ENCODE measurements at places on chromosomes 4 and X.

DNA sequence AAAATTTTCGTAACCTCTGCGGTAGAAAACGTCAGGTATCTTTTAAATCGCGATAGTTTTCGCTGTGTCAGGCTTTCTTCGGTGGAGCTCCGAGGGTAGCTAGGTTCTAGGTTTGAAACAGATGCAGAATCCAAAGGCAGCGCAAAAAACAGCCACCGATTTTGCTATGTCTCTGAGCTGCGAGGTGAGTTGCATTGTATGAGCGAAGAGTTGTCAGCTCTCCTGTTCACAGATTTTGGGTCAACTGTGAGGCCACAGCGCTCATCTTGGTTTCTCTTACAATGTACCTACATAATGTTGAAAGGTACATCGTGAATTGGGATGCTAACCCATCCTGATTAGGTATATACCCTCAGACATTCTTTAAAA is 486 bp downstream of the CLCN3 start:
- DNase-seq = peak; percentile 13
- H3K27me3 ChIP-seq = peaks cover 3% of the 10 kb centered on the region
- peak overlapping the region; percentile 99 for H3K27ac ChIP-seq
- no peaks in the 10 kb centered on the region for H3K36me3 ChIP-seq
- H3K4me3 ChIP-seq = peak overlapping the region; percentile 99

DNA sequence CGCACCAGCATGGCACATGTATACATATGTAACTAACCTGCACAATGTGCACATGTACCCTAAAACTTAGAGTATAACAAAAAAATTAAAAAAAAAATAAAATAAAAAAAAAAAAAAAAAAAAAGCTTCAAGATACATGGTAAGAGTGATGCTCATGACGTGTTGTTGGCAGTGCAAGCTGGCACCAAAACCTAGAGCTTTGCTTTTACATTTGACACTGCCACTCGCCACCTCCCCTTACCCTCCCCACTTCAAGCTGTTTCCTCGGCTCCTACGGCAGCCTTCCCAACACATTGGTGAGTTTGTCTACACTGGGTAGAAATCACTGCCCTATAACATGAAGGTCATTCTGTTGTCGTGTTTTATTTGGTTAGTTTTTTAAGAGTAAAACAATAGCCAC is 197.6 kb upstream of the ANXA3 start:
- peaks cover 5% of the 10 kb centered on the region for H3K4me1 ChIP-seq
- H3K27ac ChIP-seq = no peak overlapping the region
- no peaks in the 10 kb centered on the region for H3K36me3 ChIP-seq
- no peak for DNase-seq

DNA sequence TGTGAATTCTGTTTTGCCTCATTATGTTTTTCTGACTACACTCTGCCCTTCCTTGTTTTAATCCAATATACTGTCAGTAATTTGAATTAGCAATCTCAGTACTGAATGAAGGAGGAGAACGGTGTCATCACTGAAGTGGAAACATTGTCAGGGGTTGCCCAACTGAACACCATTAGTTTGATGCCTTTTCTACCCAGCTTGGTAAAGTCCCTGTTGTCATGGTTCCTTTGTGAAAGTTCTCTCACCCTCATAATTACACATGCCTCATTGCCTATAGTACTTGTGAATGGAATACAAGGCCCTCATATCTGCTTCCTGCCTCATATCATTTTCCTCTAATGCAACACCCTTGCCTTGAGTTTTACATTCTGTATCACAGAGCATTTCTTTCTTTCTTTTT is 76.9 kb downstream of the RRAGB start:
- H3K27me3 ChIP-seq = no peaks in the 10 kb centered on the region
- no peak for DNase-seq
- H3K36me3 ChIP-seq = no peaks in the 10 kb centered on the region
- no peak overlapping the region for H3K4me3 ChIP-seq
- no peak overlapping the region for H3K27ac ChIP-seq
- H3K4me1 ChIP-seq = no peaks in the 10 kb centered on the region

- H3K27me3 ChIP-seq = no peaks in the 10 kb centered on the region
- H3K27ac ChIP-seq = no peak overlapping the region
- peaks cover 6% of the 10 kb centered on the region for H3K36me3 ChIP-seq
- DNase-seq = no peak
Observed at GRCh38 chr4:168486912-168487281, 6.6 kb upstream of the DDX60L start.

DNA sequence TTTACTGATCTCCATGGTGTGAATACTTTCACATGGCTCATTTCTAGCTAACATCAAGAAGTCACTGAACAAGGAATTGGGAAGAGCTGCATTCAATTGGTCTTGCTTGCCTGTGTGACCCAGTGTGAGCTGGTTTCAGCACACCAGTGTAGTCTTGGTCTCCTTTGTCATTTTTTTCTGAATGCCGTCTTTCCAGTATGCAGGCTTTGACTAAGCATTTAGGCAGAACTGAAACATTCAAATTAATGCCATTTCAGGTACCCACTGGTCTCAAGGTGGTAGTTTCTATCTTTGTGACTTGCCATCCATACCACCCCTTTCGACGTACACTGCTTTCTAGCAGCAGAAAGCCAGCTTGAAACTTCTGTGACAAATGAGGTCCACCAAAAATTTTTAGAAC is 550.5 kb upstream of the BOD1L1 start:
- no peak overlapping the region for H3K4me3 ChIP-seq
- no peak overlapping the region for H3K27ac ChIP-seq
- H3K36me3 ChIP-seq = no peaks in the 10 kb centered on the region
- H3K27me3 ChIP-seq = no peaks in the 10 kb centered on the region
- H3K4me1 ChIP-seq = peaks cover 18% of the 10 kb centered on the region

- H3K27ac ChIP-seq = no peak overlapping the region
- peak; percentile 30 for DNase-seq
- peaks cover 50% of the 10 kb centered on the region for H3K4me1 ChIP-seq
- H3K27me3 ChIP-seq = peaks cover 42% of the 10 kb centered on the region
Observed at GRCh38 chr4:11424000-11424399, 4.7 kb downstream of the HS3ST1 start.

DNA sequence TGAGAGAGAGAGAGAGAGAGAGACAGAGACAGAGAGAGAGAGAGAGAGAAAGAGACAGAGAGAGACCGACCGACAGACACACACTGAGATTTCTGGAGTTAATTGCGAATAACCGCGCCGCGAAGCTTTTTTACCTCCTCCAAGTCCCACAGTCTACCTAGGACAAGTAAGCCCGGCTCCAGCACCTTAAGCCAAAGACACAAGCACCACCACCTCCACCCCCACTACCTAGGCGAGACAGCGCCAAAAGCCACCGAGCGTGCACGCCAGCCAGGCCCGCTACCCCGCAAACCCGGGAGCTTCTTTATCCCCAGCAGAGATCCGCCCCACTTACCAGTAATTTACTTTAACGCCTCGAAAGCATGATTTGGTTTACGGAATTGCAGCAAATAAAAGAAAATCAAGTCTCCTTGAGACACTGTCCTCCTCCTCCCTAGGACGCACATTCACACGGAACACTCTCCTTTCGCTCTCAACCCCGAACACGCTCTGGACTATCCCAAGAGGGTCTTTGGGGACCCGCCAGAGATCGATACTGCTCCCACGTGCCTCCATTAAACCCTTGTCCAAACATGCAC is 649.6 kb upstream of the DIPK2B start:
- peaks cover 20% of the 10 kb centered on the region for H3K36me3 ChIP-seq
- peak; percentile 20 for DNase-seq
- H3K4me1 ChIP-seq = peaks cover 18% of the 10 kb centered on the region
- H3K27ac ChIP-seq = no peak overlapping the region
- H3K4me3 ChIP-seq = peak overlapping the region; percentile 97
- H3K27me3 ChIP-seq = peaks cover 3% of the 10 kb centered on the region

- H3K4me3 ChIP-seq = no peak overlapping the region
- no peak for DNase-seq
- no peak overlapping the region for H3K27ac ChIP-seq
- no peaks in the 10 kb centered on the region for H3K36me3 ChIP-seq
Observed at GRCh38 chr4:174259580-174259979, 23.9 kb downstream of the FBXO8 start.

All from nephron progenitor cell (in vitro differentiated cells).